Stimulated activated CD8-positive, alpha-beta memory T cell treated with anti-CD3 and anti-CD28 coated beads, Interleukin-4, amount 100 ng/mL, for 1 hour (primary cell): ENCODE measurements at places on chromosomes 13 and 19.
A peak's percentile ranks its signal among the peaks of the same experiment; 100 is the strongest.

DNA sequence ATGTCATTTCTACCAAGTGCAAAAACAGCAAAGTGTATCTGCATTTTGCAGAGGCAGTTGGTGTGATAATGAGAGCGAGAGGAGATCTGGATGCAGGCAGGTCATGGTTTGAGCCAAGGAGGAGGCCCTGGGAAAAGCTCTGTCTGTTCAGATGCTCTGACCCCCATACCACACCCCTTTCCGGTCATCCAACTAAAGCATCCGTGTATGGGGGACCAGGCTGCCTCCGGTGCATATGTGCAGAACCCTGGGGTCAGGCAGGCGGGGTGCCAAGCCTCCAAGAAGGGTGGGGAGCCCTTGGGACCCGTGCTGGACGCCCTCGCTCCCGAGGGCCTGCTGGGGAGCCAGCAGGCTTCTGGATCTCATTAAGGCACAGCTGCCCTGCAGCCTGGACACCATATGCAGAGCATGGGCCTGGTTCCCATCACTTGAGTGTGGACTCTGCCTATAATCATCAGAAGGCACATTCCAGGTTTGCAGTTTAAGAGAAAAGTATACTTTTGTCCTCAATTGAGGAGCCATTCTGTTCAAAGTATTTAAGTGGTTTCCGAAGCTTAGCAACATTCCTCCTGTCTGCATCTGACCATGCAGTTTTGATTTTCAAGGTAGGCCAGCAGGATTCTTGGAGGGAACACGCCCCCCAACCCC lies 56.1 kb downstream of the ALOX5AP start:
- no peak for DNase-seq

- no peak for DNase-seq
Measured at GRCh38 chr13:45695198-45695730, 6.9 kb upstream of the CBY2 start.

- DNase-seq = no peak
Measured at GRCh38 chr19:5112681-5113575, 144.0 kb downstream of the KDM4B start.

GRCh38 chr19:51514866-51515481 lies 13.4 kb upstream of the SIGLEC12 start:
- no peak for DNase-seq

- DNase-seq = no peak
Measured at GRCh38 chr19:22893855-22894270, 61.8 kb downstream of the ZNF723 start.

DNA sequence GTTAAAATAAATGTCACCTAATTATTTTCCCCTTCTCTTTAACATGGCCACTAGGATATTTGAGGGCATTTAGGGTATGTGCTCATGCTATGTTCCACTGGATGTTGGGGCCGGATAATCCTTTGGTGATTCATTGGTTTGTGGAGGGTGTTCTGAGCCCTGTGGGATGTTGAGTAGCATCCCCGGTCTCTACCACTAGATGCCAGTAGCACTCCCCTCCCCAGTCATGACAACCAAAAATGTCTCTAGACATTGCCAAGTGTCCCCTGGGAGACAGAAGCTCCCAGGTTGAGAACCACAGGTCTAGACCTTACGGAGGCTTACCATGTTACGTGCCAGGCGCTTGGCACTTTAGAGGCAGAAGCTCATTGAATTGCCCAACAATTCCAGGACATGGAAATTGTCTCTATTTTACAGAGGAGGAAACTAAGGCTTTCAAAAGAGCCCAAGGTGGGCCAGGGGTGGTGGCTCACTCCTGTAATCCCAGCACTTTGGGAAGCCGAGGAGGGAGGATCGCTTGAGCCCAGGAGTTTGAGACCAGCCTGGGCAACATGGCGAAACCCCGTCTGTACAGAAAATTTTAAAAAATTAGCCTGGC lies 14.1 kb downstream of the SHANK1 start:
- no peak for DNase-seq

DNA sequence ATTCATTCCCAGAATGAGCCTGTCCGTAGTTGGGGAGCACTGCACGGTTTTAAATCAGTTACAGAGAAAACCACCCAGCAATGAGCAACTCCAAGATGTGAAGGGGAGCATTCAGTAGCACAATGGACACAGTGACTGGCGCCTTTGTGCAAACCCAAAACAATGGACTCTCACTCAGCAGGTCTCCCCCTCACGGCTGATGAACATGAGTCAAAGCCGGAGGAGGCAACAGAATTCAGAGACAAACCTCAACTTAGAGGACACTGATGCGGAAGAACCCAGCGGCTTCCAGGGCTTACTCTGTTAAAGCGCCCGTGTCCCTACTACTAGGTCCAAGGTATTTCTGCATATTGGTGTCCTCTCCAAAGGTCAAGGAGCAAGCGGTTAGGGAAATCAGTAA lies 17.7 kb downstream of the PLEKHF1 start:
- no peak for DNase-seq

- DNase-seq = no peak
Measured at GRCh38 chr19:17922138-17922537, 10.7 kb upstream of the CCDC124 start.

DNA sequence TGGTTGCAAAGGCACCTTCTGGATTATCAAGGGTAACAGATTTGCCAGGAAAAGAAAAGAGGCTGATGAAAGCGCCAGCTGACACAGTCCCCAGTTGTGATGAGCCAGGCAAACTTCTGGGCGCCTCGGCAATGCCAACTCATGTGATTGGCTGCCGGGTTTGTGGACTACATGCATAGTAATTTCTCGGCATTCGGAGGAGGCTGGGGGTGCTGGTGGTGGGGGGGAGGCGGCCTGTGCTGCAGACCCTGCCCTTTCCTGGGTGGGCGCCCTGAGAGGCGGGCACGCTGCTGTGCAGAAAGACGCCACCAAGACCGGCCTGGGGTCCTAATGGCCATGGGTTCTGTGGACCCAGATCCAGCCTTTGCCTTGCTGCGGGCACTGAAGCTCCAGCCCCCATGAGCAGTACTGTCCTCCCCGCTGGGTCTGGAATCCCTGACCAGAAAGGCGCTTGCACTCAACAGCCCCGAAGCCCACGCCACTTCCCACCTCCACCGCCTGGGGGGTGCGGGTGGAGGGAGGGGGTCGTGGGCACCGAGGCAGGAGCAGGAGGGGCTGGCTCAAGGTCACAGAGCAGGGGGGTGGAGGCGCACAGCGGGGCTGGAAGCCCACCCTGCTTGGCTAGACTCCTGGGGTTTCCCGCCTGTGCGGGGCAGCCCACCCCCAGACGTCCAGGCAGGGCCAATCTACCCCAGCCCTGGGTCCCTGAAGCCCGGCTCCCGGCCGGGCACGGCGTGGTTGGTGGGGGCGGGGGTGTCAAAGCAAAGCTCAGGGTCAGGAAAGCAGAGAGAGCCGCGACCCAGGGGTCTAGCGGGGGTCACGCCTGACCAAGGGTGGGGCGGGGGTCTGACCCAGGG lies 1.0 kb downstream of the DIRAS1 start:
- DNase-seq = no peak

DNA sequence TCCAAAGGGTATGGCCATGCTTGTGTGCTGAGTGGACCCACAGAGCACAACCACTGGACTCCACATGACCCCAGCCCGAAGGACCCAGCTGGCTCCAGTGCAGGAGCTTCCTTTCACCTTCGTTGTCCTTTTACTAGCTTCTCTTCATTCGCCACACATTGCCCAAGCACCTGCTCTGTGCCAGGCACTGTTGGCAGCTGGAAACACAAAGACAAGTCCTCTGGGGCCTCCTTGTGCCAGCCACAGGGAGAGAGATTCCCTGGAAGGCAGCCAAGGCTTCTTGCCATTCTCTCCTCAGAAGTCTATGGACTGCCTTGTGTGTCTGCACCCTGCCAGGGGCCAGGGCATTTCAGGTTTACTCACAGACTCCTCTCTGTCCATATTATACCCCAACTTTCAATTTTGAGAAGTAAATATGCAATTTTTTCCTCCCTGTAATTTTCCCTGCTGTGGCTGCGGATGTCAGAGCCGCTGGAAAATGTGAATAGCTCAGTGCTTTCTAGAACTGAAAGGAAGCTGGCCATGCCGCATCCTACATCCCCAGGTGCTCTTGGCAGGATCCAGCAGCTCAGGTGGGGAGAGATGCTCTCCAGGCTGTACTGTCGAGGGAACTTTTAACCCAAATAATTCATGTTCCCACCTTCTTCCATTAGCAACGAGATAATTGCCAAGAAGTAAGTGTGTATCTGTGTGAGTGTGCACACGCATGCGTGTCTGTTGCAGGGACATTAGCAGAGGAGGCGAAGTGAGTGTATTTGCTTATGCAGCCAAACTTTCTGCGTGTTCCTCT lies 57.2 kb downstream of the CHST8 start:
- no peak for DNase-seq

DNA sequence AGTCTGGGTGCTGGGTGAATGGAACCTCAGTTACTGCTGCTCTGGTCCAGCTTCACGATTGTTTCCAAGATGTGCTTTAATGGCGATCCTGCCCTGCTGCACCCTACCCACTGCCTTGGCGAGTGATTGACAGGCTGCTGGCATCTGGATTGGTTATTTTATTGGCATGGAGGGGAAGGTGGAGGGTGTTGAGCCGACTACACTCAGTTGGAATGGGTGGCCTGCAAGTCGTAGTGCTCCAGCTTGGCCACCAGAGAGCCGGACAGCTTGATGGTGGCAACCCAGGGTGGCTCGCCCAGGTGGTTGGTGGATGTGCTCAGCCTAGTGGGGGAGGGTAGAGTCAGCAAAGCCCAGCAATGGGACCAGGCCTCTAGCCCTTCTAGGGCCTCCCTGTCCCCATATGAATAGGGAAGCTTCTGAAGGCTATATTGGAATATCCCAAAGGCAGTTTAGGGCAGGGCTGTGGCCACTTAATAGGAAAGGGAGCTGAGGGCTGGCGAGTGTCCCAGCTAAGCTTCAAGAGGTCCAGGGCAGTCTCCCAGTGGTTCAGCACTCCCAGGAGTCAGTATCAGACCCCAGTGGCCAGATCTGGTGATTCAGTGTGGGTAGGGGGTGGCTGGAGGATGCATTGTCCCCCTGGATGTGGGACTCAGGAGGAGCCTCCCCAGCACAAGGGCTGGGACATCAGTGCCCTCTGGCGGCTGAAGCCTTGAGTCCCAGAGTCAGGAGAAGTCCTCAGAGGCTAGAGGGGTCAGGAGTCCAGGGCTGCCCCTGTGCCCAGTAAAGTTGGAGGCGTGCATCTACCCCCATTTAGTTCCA lies 3.4 kb downstream of the GGN start:
- DNase-seq = no peak

- DNase-seq = no peak
Measured at GRCh38 chr13:49633710-49634109, 5.4 kb downstream of the ARL11 start.

DNA sequence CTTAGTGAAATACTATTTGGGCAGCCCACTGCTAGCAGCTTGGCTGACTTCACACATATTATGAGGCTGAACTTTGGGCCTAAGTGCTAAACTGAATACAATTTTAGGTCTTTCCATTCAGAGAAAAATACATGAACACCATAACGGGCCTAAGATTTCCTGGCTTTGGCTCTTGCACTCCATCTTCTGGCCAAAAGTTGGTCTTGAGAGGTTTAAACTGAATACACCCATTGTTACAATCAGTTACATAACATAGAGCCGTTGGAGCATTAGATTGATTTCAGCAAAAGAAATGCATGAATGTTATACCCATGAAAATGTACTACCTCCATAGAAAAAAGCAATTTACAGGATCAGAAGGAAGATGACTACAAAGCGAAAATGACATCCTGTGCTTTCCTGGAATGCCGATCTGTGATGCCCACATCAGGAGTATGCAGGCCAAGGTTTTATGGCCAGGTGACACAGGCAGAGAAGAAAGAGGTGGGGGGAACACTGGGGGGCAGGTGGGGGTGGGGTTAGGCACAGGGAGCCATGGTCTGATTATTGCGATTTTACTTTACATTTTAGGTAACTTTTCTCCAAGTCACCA lies 11.1 kb upstream of the SHISA2 start:
- no peak for DNase-seq

DNA sequence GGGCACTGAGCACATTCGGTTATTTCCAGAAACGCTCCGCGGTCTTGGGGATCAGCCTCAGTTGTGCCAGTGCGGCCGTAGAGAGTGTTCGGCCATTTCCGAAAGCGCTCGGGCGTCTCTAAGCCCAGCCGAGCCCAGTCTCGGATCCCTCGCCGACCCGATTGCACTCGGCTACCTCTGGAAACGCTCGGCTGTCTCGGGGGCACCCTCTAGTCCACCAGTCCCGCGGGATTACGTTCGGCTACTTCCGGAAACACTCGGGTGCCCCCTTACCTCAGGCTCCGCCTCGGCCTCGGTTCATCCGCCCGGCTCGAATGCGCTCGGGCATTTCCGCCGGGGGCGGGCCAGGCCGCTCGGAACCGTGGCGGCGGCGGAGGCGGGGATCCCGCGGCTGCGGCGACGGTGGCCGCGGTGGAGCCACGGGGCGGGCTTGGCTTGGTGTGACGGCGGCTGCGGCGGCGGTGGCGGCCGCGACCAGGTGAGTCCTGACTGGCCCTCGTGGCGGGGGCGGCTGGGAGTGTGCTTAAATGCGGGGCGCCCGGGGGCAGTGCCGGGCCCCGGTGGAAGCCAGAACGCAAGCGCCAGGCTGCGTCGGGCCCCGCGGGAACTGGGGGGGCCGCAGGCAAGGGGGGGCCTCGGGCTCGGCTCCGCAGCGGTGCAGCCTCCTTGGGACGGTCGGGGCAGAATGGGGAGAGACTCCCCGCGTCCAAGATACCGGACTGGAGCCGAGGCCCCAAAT lies at the start of gene PIK3R2:
Gene PIK3R2, plus strand, starts transcription at position 347 of the 739 bp plus-strand sequence. CDS start 2,717 bp downstream, outside the sequence.
- DNase-seq = peak; percentile 98

- no peak for DNase-seq
Measured at GRCh38 chr19:42325896-42326771, 699 bp downstream of the MEGF8 start.

DNA sequence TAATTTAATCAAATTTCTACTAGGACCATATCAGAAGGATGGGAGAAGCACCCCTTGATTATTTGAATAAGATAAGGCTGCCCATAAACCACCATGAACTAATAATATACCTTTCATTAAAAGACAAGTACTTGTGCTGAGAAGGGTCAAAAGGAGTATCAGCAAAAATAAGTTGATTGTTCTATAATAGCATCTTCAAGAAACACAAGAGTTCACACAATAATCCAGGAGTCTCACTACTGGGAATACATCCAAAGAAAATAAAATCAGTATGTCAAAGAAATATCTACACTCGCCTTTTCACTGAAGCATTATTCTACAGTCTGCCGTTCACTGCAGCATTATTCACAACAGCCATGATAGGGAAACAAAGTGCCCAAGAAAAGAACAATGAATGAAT lies 1310.1 kb upstream of the PCDH9 start:
- DNase-seq = no peak

DNA sequence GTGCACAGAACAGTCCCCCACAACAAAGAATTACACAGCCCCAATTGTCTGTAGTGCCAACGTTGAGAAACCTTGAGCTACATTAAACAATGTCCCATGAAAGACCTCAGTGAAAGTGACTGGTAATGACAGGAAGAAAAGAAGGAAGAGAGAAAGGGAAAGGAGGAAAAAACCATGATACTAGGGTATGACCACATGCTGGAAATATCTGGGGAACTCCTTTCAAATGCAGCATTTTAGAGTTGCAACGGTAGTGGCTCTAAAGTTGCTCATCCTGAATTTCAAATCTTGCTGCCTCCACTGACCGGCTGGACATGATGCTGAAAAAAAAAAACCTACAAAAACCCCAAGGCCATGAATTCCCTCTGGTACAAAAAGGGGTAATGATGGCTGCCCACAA lies 26.5 kb downstream of the FPR3 start:
- no peak for DNase-seq
